Smooth muscle cell of the coronary artery (primary cell): ENCODE measurements at places on chromosomes 2 and 18. TPM values are rescaled to one million over a fixed set of nuclear protein-coding genes. Genes with fewer than 3 reads are reported as not detected.

FSHR gene
- total RNA-seq, result not detected in 2 replicates

CPLX4 gene
- not detected in 2 replicates for total RNA-seq

ITGB6 gene
- total RNA-seq, result 0.15 TPM in 1 of 2 replicates, not detected in the other

CRIM1 gene
- 175 and 302 TPM in 2 replicates for total RNA-seq

INSIG2 gene
- total RNA-seq, result 4.3 and 13.9 TPM in 2 replicates

HOXD8 gene
- total RNA-seq, result 0.23 and 1.9 TPM in 2 replicates

WNT6 gene
- total RNA-seq, result not detected in 2 replicates

ACAA2 gene
- 19.4 and 41.5 TPM in 2 replicates for total RNA-seq

GPR39 gene
- 0.98 and 6.2 TPM in 2 replicates for total RNA-seq

CD207 gene
- total RNA-seq, result not detected in 2 replicates

IHH gene
- under 0.01 TPM in 1 of 2 replicates, not detected in the other for total RNA-seq

ELAC1 gene
- total RNA-seq, result 2.3 and 5.8 TPM in 2 replicates

YWHAQ gene
- total RNA-seq, result 232 and 254 TPM in 2 replicates

PTGR3 gene
- 6.8 and 12.5 TPM in 2 replicates for total RNA-seq

RESP18 gene
- not detected in 2 replicates for total RNA-seq

GPR45 gene
- total RNA-seq, result not detected in 2 replicates

PPP1R1C gene
- 0.38 TPM in 1 of 2 replicates, not detected in the other for total RNA-seq

TUBA3E gene
- not detected in 2 replicates for total RNA-seq

PELI1 gene
- 6.0 and 30.0 TPM in 2 replicates for total RNA-seq

ZNF407 gene
- total RNA-seq, result 11.0 and 12.4 TPM in 2 replicates

CRYBA2 gene
- total RNA-seq, result not detected in 2 replicates

FOXI3 gene
- total RNA-seq, result not detected in 2 replicates

PPIL3 gene
- 52.4 and 54.5 TPM in 2 replicates for total RNA-seq

LOXL3 gene
- total RNA-seq, result 25.5 and 62.8 TPM in 2 replicates

ZNF892 gene
- 2.3 and 4.7 TPM in 2 replicates for total RNA-seq

IL37 gene
- not detected in 2 replicates for total RNA-seq

BMP10 gene
- total RNA-seq, result not detected in 2 replicates

TDRD15 gene
- total RNA-seq, result not detected in 2 replicates

SERPINB11 gene
- 0.12 TPM in 1 of 2 replicates, not detected in the other for total RNA-seq

POMC gene
- total RNA-seq, result 0.15 and 0.59 TPM in 2 replicates

MATN3 gene
- 0.23 and 1.1 TPM in 2 replicates for total RNA-seq

PDE1A gene
- total RNA-seq, result 6.5 and 26.8 TPM in 2 replicates

PROM2 gene
- 0.15 and 1.4 TPM in 2 replicates for total RNA-seq

HTR2B gene
- 14.8 and 35.6 TPM in 2 replicates for total RNA-seq

ALLC gene
- not detected in 2 replicates for total RNA-seq

KCNF1 gene
- not detected in 2 replicates for total RNA-seq

INPP4A gene
- total RNA-seq, result 19.4 and 59.4 TPM in 2 replicates

BCL2 gene
- 0.60 and 7.3 TPM in 2 replicates for total RNA-seq

XIRP2 gene
- total RNA-seq, result under 0.01 TPM in 1 of 2 replicates, not detected in the other
